Testis (tissue), 5 donors: ENCODE measurements at places on chromosomes 3 and 15. TPM values are rescaled to one million over a fixed set of nuclear protein-coding genes. Genes with fewer than 3 reads are reported as not detected.

GRCh38 chr15:57559875-57560274 is 31.8 kb upstream of the MYZAP start:
- peak; percentile 78 for DNase-seq
- H3K27me3 ChIP-seq: no peaks in the 10 kb centered on the region
- no peaks in the 10 kb centered on the region for H3K36me3 ChIP-seq
- peaks cover 8% of the 10 kb centered on the region for H3K4me1 ChIP-seq

GRCh38 chr3:86073799-86074198 is 917.1 kb downstream of the VGLL3 start:
- no peaks in the 10 kb centered on the region for H3K36me3 ChIP-seq
- no peak overlapping the region for H3K27ac ChIP-seq
- no peak overlapping the region for H3K4me3 ChIP-seq
- H3K4me1 ChIP-seq: no peaks in the 10 kb centered on the region
- no peak for DNase-seq
- no peaks in the 10 kb centered on the region for H3K27me3 ChIP-seq

DNA sequence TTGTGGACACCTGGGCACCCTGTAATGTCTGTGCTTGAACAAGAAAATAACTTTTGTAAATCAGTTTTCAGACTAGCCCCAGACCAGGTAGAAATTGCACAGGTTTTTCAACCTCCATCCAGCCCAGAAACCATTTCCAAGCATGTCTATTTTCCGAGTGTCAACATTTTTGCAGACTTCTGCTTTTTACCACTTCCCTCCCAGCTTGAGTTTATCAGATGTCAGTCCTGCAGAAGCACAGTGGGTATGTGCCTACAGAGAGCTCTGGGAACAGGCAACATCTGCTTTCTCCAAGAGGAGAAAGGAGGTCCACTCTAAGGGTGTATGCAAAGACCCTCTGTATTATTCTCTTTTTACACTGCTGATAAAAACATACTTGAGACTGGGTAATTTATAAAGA is 83.9 kb downstream of the LRRK1 start:
- H3K4me1 ChIP-seq: peaks cover 6% of the 10 kb centered on the region
- H3K4me3 ChIP-seq: no peak overlapping the region
- no peak overlapping the region for H3K27ac ChIP-seq
- no peaks in the 10 kb centered on the region for H3K36me3 ChIP-seq
- H3K27me3 ChIP-seq: no peaks in the 10 kb centered on the region
- DNase-seq: peak; percentile 9

- no peaks in the 10 kb centered on the region for H3K36me3 ChIP-seq
- H3K27ac ChIP-seq: no peak overlapping the region
- H3K4me3 ChIP-seq: no peak overlapping the region
These were observed 231.2 kb upstream of the CTDSPL start for GRCh38 chr3:37630441-37630840.

DNA sequence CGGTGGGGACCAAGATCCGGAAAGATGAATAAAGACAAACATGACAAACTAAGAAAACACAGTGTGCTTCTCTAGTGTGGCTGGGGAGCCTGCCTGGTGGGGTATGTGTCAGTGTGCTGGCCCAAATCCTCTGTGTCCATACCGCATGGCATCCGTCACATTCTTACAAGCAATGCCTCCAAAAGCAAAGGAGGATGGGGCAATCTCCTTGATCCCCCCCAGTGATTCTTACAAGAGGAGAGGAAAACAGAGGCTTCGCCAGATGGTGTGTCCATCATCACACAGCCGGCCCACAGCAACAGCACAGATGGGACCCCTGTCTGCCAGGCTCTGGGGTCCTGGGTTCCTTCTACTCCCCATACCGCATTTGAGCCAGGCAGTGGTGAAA is 558 bp upstream of the IL17RC start:
- H3K36me3 ChIP-seq: no peaks in the 10 kb centered on the region
- no peak for DNase-seq
- H3K27me3 ChIP-seq: no peaks in the 10 kb centered on the region
- H3K27ac ChIP-seq: peak overlapping the region; percentile 81

GRCh38 chr3:35448121-35448520 is 191.2 kb upstream of the ARPP21 start:
- H3K4me3 ChIP-seq: no peak overlapping the region
- no peaks in the 10 kb centered on the region for H3K4me1 ChIP-seq

Gene SOX2
- 5.1 TPM for total RNA-seq

Gene SLC6A20
- total RNA-seq: 2.3 TPM

Gene LMOD3
- total RNA-seq: not detected
